ENCODE measurements at places on chromosomes 16 and 17. TPM values are rescaled to one million over a fixed set of nuclear protein-coding genes. Genes with fewer than 3 reads are reported as not detected.

Gene TK1
- polyA plus RNA-seq: 27.0 TPM

- DNase-seq: no peak
Observed at GRCh38 chr17:48755356-48755755, 26.8 kb upstream of the HOXB13 start.

Gene MPV17L
- 8.0 TPM for polyA plus RNA-seq

Gene CD300LB
- polyA plus RNA-seq: 0.44 TPM

GRCh38 chr17:27651411-27652345, 20.7 kb downstream of the LGALS9 start:
- no peak for DNase-seq

GRCh38 chr16:60640038-60640437, 1396.2 kb downstream of the CDH8 start:
- DNase-seq: no peak

DNA sequence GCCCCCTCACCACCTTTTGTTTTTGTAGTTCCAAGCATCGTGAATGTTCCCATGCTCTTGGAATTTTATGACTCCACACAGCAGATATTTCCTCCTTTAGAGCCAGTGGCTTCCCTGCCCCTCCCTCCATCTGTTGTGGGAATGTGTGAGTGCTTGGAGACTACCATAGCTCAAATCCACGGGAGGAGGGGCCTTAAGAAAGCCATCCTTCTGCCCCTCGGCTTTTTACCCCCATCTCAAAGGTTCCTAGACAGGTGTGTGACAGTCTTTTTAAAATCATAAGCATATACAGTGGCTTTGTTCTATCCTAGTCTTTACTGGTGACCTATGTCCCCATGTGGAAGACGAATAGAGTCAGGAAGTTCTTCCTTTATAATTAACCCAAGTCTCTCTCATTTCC, 47.2 kb downstream of the YPEL2 start:
- DNase-seq: no peak

- no peak for DNase-seq
Observed at GRCh38 chr16:74713325-74713724, 12.7 kb upstream of the MLKL start.

Gene GNG13
- polyA plus RNA-seq: 0.41 TPM

DNA sequence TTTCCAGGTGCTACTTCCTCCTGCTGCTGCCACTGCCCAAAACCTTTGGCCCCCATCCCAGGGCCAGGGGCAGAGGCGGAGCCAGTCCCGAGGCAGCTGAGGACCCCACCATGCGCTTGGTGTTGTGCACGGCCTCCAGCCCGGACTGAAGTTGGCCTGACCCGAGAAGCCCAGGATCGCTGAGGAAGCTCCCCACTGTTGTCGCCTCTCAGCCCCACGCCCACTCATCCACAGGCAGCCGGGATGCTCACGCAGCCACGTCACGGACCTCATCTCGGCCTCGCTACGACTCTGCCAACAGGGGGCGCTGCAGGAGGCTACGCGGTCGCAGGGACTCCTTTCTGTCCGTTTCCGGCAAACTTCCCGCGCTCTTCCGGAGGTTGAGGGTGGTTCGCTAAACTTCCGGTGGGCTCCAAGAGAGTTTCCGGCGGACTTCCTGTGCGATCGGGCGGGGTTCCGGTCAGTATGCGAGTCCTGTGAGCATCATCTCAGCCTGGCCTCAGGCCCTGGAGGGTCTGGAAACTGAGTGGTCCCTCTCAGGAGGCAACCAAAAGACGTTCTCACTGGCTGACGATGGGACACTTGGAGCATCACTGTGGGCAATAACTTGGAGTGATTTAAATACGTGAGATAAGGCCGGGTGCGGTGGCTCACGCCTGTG, 12.4 kb downstream of the ZG16B start:
- DNase-seq: no peak

DNA sequence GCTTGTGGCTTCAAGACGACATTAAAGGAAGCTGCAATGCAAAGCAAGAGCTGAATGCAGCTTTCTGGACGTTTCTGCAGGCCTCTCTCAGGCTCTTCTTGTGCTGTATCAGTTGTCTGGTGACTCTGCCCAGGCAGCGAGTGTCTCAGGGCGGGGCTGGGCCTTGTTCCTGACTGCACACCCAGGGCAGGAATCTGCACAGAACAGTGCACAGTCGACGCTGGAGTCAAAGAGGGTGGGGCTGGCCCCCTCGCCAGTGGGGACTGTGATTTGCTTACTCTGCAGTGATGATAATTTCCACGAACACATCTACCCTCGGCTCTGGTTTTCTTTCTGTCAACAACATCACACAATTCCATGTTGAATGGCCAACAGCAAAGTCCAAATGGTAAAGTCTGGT, 60.7 kb downstream of the IRF8 start:
- no peak for DNase-seq

DNA sequence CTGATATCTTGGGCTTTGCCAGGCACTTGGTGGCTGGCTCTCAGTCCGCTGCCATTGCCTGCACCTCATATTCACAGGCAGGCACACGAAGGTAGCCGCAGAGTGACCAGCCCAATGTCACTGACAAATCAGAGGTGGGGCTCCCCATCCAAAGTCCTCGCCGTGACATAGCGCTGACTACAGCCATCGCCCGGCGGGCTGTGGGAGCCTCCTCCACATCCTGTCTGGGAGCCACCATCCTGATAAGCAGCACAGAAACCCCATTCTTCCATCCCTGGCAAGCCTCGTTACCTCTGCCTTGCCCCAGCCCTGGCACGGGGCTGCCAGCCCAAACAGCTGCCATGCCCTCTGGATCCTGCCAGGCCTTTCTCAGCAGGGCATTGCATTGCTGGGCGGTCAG, 437.8 kb downstream of the SLC39A11 start:
- DNase-seq: no peak

GRCh38 chr17:27525836-27526603, 69.8 kb downstream of the KSR1 start:
- DNase-seq: no peak

DNA sequence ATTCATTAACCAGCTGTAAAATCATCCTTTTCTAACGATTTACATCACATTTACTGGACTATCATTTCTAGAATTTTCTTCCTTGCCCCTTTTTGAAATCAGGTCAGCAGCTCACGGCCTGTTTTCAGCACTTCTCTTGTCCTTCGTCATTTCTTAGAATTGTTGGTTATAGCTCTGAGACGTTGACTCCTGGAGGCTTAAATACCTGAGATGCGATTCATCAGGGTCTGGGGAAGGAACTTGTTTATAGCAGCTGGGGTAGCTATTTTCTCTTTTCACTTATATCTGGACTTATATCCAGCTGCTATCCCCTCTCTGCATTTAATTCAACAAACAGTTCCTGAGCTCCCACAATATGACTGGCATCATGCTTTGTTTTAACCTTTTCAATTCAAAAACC, 338.7 kb upstream of the TNRC6C start:
- no peak for DNase-seq

DNA sequence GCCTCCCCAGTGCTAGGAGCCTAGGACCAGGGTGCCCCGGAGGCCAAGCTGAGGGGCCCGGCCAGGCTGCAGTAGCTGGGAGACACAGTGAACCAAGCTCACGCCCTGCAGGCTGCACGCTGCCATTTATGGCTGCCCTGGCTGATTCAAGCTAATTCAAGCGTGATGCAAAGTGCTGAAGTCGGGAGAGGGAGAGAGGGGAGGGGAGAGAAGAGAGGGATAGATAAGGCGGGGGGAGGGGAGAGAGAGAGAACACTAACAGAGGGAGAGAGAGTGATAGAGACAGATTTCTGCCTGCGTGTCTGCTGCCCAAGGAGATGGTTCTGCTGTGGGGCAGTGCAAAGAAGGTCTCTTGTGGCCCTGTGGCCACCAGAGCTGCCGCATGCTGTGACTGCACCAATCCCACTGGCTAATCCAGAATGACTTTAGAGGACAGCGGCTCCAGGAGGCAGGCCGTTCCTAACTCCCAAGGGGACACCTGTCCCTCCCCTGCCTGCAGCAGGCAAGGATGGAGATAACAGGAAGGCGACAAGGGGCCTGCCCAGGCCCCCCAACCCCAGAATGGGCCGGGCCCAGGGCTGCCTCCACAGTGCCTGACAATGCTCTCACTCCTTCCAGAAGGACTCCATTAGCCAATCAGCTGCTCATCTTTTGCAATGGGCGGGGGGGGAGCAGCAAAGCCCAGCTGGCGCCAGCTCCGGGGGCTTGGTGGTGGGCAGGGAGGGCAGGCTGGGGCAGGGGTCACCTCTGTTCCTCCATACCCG, 12.9 kb downstream of the MXRA7 start:
- DNase-seq: no peak

Gene GPR139
- polyA plus RNA-seq: not detected

DNA sequence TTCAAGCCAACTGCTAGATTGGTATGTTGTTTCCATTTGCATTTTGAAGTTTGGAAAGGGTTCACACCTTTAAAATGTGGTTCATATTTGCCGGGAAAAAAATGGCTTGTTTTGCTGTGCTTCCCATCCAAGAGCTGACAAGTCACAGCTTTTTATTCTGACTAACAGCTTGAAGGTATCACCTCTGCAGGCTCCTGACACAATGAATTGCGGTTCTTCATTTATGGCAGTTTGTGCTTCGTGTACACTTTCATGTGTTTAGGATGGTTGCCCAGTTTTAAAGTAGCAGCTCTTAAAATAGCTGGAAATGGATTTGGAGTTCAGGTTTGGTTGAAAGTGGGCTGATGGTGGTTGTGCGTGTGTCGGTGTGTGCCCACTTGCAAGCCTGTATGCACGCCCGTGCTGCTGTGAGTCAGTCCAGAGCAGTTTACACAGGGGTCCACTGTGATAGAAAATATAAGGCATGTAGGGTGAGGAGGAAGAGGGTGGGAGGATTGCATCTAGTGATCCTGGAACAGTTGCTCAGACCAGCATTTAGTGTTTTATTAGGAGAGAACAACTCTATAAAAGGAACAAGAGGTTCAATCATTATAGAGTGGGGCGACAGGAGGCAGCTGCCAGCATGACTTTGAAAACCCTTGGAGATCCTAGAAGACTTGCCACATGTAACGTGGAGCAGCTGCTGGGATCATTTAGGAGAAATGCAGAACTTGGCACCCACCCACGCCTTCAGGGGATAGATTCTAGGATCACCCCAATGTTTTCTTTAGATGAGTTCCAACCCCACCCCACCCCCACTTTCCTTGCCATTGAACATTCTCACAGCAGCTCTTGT, 108.0 kb upstream of the TBX2 start:
- DNase-seq: peak; percentile 55

- DNase-seq: no peak
Observed at GRCh38 chr17:67605256-67605912, 112.4 kb upstream of the NOL11 start.

- DNase-seq: no peak
Observed at GRCh38 chr17:31428512-31428911, 37.0 kb downstream of the RAB11FIP4 start.

Gene CSH2
- 2.9 TPM for polyA plus RNA-seq

GRCh38 chr17:61325382-61326073, 74.1 kb upstream of the TBX2 start:
- no peak for DNase-seq

Gene CACNG4
- 3.5 TPM for polyA plus RNA-seq

DNA sequence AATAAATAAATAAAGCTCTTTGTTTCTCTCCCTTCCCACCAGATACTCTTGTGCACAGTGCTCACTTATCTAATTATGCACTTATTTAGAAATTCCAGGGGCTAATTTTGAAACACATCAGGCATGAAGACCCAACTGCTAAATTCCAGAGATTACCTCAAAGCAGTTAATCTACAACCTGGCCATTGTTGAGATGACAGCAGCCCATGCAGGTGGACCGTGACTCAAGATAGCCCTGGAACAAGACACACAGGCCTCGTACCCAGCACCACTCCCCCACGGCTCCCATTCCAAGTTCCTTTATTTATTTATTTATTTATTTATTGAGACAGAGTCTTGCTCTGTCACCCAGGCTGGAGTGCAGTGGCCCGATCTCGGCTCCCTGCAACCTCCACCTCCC, 60.1 kb upstream of the NPEPPS start:
- no peak for DNase-seq

GRCh38 chr16:15993541-15993940, 44.1 kb downstream of the ABCC1 start:
- DNase-seq: no peak

Gene ENO3
- 36.4 TPM for polyA plus RNA-seq

DNA sequence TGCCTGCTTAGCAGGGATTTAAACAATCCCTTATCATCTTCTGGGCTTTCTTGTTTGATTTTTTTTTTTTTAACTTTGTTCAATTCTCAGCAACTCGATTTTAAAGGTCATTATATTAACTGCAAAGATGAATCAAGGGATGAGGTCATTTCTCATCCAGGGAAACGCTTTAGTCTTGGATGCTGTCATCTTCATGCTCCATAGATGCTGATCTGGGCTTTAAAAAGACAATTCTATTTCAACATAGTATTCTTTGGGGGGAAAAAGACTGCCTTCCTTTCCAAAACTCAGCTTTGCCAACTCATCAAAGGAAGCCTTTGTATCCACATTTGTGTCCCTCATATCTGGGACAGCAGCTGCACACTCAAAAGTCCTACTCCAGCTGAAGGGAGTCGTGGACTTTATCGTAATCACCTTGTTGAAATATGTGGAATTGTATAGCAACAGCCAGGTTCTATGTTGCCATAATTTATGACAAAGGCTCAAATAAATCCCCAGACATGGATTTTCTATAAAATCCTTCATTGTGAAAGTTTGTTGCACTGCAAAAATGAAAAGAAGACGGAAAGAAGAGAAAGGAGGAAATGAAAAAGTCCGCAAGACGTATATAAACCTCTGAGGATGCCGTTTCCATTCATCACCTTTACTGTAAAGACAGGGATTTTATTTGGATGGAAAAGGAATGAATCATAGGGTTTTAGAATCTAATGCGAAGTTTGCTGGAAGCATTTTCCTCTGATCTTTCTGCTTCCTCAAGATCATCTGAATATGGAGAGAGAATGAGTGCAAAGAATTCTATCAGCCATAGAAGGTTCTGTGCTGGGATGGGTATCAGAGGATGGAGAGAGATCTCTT, 48.6 kb upstream of the XYLT1 start:
- no peak for DNase-seq

- no peak for DNase-seq
Observed at GRCh38 chr17:17839791-17840707, 3.3 kb upstream of the SREBF1 start.

Gene HELZ
- polyA plus RNA-seq: 29.1 TPM

Gene CTF1
- polyA plus RNA-seq: 6.5 TPM

- DNase-seq: peak; percentile 49
Observed at GRCh38 chr16:84065536-84066132, 23.0 kb upstream of the SLC38A8 start.

DNA sequence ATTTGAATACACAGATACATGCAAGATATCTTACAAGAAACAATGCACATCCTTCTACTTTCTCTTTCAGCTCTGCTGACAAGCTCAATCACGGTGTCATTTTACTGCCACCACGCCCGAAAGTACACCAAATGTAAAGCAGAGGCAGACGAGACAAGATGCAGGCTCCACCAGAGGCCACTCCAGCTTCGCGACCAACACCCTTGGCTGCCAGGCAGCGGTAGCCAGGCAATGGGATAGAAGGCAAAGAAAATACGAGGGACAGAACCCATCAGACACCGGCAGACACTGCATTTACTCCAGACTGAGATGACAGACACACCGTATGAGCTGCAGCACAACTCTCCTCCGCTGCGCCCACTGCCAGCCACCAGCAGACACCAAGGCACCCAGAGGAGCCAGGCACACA, 41.0 kb downstream of the USP22 start:
- DNase-seq: no peak

Data from renal cortex interstitium (tissue), 15 donors.